Activated T-cell treated with anti-CD3 and anti-CD28 coated beads, Interleukin-2, amount 50 U/mL, for 72 hours (primary cell): ENCODE measurements at places on chromosomes 6 and 20. TPM values are rescaled to one million over a fixed set of nuclear protein-coding genes. Genes with fewer than 3 reads are reported as not detected.

- H3K36me3 ChIP-seq: no peaks in the 10 kb centered on the region
- no peak for DNase-seq
- H3K4me1 ChIP-seq: peaks cover 8% of the 10 kb centered on the region
- H3K4me3 ChIP-seq: no peak overlapping the region
- no peak overlapping the region for H3K27ac ChIP-seq
Measured at GRCh38 chr6:32883789-32884188, 29.8 kb downstream of the PSMB9 start.

The NEURL2 gene
- 2.1 TPM for total RNA-seq

DNA sequence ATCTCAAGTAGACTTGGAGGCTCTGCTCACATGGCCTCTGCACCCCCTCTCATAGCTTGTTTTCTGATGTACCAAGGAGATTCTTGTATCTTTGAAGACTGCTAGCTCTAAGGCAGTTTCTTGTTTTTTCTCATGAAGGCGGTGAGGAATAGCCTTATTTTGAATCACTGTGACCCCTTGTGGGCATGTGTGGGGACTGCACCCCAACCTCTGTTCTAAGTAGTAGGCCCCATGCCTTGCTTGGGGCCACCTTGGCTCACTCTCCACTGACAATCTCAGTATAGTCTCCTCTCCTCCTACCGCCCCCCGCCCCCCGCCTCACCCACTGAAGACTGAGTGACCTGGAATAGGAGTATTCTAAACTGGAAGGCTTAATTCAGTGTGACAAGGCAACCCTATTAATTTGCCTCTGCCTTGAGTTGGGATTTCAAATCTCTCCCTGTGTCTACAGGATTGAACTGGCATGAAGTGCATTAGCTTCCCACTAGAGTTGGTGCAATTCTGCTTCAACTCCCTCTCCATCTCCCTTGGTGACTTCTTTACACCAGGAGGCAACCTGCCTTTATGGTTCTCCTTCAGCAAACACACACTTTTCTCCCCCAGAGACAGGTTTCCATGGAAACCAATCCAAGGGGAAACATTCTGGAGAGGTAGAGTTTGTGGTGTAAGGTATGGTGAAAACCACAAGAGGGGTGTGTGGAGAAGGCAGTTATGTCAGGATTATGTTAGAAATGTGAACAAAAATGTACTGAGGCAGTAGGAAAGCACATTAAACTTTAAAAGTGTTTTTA is 75.4 kb upstream of the ECI2 start:
- H3K27me3 ChIP-seq: peaks cover 16% of the 10 kb centered on the region
- peaks cover 14% of the 10 kb centered on the region for H3K36me3 ChIP-seq
- H3K4me1 ChIP-seq: peaks cover 6% of the 10 kb centered on the region
- H3K27ac ChIP-seq: no peak overlapping the region

DNA sequence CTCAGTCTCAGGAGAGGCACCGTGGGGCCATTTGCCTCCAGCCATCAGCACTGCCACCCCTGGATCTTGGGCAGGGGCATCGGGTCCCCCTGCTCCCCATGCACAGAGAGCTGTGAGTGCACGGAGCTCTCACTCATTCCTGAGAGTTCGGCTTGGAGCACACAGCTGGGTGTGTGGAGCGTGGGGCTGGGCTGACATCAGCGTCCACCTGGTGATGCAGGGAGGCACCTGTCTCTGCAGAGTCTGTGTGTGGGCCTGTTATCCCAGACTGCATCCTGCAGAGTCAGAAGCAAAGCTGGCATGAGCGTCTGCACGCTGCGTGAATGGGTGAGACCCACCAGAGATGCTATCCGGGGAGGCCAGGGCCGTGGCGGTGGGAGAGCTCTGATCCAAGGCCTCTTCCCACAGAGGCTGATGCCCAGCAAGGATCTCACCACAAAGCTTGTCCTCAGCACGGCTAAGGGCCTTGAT is 248.8 kb upstream of the AFDN start:
- no peak overlapping the region for H3K4me3 ChIP-seq
- no peaks in the 10 kb centered on the region for H3K4me1 ChIP-seq
- no peak for DNase-seq
- H3K27me3 ChIP-seq: peaks cover 14% of the 10 kb centered on the region

GRCh38 chr20:3697588-3698305 is 14.7 kb downstream of the SIGLEC1 start:
- no peak overlapping the region for H3K27ac ChIP-seq
- no peaks in the 10 kb centered on the region for H3K36me3 ChIP-seq
- no peaks in the 10 kb centered on the region for H3K27me3 ChIP-seq
- no peaks in the 10 kb centered on the region for H3K4me1 ChIP-seq
- DNase-seq: no peak
- H3K4me3 ChIP-seq: no peak overlapping the region

GRCh38 chr6:64691064-64691463 is 1016.0 kb downstream of the EYS start:
- H3K27ac ChIP-seq: no peak overlapping the region
- no peaks in the 10 kb centered on the region for H3K27me3 ChIP-seq
- no peaks in the 10 kb centered on the region for H3K36me3 ChIP-seq
- DNase-seq: no peak
- H3K4me1 ChIP-seq: no peaks in the 10 kb centered on the region

DNA sequence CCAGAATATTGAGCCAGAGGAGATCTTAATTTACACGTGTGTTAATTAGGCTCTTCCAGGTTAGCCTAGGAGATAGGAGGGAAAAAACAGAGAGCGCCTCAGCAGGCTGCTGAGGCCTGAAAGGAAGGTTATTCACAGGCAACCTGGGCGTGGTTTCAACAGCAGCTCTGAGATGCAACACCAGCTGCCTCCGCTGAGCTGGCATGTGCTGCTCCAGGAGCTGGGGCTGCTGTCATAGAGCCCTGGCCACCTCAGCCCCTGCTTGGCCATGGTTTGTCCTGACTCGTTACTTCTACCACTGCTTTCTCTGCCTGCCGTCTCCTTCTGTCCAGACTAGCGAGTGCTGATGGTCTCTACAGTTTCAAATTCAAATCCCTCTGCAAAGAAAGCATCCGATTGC is 32.4 kb upstream of the RPP40 start:
- DNase-seq: no peak
- no peaks in the 10 kb centered on the region for H3K27me3 ChIP-seq
- no peak overlapping the region for H3K4me3 ChIP-seq
- no peaks in the 10 kb centered on the region for H3K4me1 ChIP-seq
- H3K36me3 ChIP-seq: no peaks in the 10 kb centered on the region
